ENCODE measurements at places on chromosomes 2 and 18.

- DNase-seq: no peak
Observed at GRCh38 chr2:237458519-237458918, 28.5 kb upstream of the MLPH start.

DNA sequence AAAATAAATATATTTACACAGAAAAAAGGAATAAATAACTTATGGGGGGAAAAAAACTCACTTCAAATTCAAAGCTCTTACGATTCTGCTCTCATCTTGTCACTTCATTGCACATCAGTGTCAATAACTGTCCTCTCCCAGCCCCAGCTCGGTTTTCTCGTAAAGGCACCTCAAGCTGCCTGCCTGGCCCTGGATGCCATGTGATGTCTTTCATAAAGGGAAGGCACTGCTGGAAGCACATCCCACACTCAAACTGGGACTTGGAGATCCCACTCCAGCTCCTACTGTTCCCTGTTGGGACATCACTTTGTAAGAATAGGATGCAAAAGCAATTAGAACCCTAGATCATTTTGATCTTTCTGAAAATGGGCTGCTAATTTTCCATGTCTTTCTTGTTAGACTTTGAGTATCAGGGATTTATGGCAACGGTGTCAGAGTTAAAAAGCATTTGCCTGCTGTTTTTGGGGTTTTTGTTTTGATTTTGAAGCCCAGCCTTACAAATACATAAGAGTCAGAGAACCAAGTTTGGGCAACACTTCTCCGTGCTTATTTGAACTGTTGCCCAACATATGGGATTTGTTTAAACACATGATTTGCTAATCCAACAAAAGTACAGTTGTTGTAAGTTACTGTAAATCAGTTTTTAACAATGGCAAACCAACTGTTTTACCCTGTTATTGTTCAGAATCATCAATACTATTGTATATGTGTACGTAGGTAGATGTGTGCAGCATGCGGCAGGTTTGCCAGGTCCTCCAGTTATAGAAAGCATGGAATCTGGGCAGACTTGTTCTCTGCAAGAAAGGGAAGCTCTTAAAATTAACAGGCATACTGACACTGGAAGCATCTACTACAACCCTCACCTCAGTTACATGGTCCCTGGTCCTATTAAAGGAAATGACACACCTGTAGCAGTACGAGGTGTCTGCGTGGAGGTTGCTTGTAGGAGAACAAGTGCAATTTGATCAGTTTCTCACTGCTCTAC, 20.6 kb downstream of the SERTAD2 start:
- DNase-seq: no peak

GRCh38 chr2:151843691-151844061, 15.5 kb upstream of the ARL5A start:
- no peak for DNase-seq

DNA sequence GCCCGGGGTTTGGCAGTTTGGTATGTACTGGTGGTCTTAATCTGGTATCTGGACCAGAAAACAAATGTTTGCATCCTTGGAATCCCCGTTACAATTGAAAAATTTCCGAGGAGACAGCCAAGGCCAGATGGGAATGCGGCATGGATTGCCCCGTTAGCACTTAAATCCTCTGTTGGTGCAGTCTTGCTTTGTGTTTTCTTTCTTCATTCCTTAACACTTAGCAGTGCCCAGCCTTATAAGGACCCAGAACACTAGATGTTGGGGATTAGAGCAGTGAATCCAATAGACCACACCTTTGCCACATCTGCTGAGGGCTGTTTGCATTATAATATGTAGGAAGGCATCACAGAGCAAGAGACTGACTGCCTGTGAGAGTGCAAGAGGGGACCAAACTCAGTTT, 12.8 kb upstream of the ZNF532 start:
- no peak for DNase-seq

- no peak for DNase-seq
Observed at GRCh38 chr2:173631127-173631460, 276.4 kb downstream of the CDCA7 start.

DNA sequence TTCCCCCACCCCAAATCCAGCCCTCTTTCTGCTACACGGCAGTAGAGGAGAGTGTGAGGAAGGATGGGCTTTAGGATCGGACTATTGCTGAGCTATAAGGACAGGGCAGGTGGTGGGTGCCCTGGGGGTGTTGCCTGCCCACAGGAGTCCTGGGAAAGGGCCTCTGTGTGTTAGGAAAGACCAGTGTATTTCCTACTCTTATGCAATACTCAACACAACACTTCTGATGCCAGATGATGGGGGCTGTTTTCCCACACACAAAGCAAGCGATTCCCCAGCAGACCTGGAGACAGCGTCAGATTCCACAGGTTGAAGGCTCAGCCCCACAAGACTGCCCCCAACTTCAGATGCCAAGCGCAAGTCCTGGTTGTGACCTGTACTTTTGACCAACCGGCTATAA, 91.0 kb upstream of the LCLAT1 start:
- no peak for DNase-seq

- no peak for DNase-seq
Observed at GRCh38 chr2:198408171-198408570, 603.8 kb downstream of the PLCL1 start.

Measured in RWPE1 (cell line).